ENCODE measurements at places on chromosomes 4 and X.
A peak's percentile ranks its signal among the peaks of the same experiment; 100 is the strongest.

GRCh38 chrX:34875204-34875603, 67.4 kb upstream of the FAM47B start:
- DNase-seq = no peak

DNA sequence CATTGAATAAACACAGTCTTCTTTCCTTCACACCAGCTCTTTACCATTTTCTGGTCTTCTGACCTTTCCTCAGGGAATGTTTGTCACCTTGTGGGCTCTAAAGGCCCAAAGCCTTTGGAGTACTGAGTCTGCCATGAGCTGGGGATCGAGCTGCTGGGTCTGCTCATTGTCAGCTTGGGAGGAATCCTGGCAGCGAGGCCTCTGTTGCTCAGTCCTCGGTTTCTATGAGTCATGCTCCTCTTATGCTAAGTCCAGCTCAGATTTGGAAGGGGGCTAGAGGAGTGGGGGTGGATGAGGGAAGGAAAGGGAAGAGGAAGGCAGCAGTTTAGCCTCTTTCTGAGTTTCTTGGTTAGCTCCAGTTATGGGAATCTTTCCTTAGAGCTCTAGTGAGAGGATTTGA, 31.1 kb downstream of the NHSL2 start:
- no peak for DNase-seq

GRCh38 chr4:10130178-10130888, 13.7 kb upstream of the WDR1 start:
- no peak for DNase-seq

DNA sequence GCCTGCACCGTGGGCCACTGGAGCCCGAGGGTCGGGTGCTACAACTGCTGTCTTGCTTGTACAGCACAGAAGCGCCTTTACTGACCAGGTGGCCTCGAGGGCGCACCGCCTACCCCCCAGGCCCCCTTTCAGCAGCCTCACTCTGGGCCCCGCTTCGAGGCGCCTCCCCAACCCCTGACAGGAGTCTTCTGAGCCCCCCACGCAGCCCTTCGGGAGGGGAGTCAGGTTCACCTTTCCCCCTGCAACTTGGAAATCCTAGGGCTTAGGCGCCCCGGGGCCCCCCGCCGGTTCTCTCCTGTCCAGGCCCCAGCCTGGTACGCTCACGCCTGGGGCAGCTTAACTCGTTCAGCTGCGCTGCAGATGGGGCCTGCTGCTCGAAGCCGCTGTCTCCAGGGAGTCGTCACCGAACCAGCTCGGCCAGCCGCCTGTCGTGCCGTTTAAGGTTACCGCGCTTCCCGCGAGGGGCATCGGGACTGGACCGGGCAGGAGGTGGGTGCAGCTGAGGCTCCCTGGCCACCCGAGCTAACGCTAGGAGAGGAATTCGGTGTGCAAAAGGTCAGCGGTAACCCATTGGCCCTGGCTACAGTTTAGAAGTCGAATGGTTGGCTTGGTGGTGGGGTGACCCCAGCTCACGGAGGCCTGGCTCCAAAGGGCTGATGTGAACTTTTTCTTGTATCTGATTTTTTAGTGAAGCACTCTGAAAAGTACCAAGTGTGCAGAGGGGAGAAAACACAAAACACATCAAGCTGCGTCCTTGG, 58.9 kb upstream of the BCOR start:
- DNase-seq = no peak

DNA sequence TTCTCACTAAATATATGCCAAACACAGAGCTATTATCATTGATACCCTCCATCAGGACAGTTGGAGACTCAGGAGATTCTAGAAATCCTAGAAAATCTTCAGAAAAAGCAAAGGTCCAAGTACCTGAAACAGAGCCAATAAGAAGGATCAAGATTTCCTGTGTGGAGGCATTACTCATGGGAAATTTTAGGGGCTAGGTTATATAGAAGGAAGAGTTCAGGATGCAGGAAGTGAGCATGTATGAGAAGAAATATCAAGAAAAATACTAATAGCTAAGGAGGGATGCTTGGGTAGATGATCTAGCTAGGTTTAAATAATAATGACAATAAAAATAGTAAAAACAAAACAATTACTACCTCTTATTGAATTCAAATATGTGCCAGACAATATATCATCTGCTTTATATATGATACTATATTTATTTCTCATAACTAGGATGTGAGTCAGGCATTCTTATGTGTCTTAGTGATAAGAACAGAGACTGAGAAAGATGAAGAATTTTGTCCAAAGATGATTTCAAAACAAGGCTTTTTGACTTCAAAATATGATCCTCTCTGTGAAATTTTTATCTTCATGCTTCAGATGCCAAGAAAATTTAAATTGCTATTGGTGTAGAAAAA, 66.4 kb upstream of the HHIP start:
- no peak for DNase-seq

DNA sequence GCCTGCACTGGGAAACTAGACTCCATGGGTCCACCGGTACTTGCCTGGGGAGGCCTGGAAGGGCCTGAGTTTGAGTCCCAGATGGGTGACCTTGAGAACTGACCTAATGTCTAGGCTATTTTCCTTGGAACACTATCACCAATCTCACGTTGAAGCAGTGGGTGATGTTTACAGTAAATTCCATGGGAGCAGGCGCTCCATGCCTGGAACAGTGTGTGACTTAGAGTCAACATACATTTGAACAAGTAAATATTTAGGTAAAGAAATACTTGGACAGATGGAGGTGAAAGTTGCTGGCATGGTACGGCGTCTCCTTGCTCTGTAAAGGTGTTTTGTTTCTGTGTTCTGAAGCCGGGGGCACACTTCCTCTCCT, 47.5 kb downstream of the TBC1D14 start:
- no peak for DNase-seq

DNA sequence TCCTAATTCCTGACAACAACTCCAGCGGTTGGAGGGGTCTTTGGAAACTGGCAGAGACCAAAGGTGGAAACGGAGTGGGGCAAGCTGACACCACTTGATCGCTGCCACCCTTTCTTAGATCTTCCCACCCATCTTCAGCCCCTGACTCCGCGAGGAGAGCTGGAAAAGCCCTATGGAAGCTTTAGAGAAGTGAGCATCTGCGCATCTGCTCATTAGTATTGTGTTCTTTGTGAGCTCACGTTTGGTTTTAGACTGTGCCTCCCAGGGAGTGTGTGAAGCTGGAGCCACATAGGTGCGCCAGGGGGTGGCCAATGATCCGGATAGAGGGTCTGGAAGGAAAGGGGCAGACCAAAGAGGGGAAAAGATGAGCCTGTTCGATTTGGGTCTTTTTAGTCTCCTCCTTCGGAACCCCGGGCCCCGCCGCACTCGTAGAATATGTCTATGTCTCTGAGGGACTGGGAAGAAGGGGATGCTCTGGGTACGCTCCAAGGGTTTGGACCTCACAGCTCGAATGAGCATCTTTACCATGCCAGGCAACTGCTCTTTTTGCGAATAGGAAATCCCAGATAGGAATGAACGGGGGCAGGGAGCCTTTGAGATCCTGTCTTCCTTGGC, 578 bp upstream of the DKK2 start:
- no peak for DNase-seq

DNA sequence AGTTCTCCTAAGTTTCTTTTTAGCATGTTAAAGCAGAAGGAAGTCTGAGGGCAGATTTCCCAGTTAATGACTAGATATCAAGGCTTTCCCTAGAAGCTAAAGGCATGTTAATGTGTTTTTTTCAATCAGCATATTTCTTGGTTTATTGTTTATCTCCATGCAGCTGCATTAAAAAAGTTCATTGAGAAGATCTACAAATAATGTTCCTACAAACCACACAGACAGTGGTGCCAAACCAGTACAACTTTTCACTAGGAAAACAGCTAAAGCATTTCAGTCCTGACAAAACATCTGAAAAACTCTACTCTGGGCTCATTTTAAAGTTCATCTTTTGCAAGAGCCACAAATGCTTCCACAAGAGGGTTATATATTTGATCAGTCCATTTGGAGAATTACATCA, 320.0 kb downstream of the ADGRL3 start:
- no peak for DNase-seq

DNA sequence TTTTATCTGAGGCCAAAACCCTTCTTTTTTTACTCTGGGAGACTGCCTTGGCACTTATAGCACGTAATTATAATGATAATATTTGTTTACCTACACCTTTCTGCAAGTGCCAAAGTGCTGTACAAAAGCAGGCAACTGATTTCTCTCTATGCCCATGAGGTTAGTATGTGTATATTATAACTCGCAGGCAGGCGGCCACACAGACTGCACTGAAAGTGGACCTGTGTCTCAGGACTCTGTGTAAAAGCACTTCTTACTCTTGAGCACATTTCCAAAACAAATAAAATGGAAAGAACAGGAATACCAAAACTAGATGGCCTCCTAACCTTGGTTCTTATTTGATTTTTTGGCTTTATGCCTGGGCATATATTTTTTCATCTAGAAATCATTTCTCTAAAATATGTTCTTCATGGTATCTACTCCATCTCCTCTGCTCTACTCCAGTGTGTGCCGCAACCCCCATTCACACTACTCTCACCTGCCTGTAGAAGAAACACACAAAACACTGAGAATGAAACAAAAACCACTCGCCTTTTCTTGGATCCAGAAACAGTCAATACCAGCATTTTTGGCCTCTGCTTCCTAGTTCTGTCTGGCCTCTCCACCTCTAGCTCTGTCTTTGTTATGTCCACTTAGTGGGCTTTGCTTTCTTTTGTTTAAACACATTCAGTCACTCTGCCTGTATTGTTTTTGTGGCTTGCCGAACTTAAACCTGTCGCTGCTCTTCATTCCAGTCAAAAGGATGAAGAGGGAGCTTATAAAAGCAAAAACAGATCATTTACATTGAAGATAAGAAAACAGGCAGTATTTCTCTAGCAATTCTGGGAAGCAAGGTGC, 934.5 kb upstream of the TENM3 start:
- DNase-seq = no peak

DNA sequence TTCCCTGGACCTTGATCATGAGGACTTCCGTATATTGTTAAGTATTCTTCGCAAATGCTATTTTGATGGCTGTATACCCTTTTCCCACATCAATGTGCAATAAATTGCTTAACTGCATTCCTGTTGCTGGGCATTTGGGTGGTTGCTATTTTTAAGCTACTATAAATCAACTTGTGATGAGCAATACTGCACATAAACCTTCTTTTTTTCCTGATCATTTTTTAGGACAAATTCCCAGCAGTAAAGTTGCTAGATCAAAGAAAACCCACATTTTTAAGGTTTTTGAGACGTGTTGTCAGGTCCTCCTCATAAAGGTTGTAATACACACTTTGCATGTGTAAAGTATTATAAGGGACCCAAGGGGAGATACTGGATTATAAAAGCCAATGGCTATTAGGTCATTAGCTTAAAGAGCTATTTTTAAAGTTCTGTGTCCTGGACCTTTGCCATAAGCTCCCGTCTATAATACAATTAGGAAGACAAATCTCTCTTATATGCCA, 35.6 kb downstream of the LIMCH1 start:
- peak; percentile 58 for DNase-seq
